ENCODE measurements at places on chromosomes 4 and X.

- DNase-seq = no peak
Observed at GRCh38 chr4:13309751-13310150, 174.4 kb downstream of the RAB28 start.

DNA sequence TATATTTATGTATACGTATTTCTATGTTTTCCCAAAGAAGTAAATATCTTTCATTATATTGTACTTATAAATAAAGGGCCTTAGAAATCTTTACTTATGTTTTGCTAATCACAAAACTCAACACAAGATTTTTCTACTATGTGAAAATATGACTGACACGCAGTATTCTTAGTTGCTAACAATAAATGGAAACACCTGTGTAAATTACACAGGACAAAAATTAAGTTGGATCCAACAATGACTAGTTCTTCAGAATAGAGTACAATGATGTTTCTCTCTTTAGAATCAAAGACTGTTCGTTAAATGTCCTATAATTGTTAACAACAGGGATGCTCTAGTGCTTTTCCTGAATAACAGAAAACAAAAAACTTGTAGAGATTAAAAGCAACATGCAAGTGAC is 96.1 kb downstream of the PPP3CA start:
- DNase-seq = no peak

GRCh38 chrX:48487362-48487798 is 11.4 kb downstream of the FTSJ1 start:
- no peak for DNase-seq

DNA sequence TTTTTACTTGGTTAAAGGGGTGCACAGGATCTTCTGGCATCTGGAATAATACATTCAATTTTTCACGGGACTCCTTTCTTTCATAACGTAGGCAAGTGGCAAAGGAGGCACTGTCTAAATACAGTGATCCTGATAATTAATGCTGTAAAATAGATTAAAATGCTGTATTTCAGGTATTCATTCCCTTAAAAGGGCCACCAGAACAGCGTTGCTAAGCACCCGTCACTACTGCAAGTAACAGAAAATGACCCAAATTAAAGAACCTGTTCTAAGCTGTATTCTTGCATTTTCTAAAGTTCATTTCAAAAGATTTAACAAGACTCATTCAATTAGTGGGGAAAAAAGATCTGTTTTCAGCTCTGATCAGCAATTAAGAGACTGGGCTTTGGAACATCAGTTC is 208.2 kb downstream of the TENM3 start:
- no peak for DNase-seq

- no peak for DNase-seq
Observed at GRCh38 chr4:749698-750666, 44.4 kb downstream of the PCGF3 start.

DNA sequence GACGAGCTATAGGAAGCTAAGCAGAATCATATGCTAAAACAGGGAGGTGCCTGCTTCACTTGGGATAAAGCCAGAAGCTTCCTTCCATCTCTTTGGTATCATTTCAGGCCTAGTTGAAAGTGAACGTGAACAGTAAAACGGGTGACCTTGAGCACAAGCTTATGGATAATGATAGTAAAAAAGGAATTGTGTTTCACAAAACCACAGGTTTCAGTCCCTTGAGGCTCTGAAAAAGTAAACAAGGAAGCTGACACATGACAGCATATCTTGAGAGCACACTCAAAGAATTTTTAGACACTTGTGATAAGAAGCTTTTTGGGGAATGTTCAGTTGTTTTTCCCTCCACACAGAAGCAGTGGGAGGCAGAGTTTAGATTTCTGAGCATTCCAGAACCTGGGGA is 286.1 kb downstream of the DCHS2 start:
- no peak for DNase-seq

DNA sequence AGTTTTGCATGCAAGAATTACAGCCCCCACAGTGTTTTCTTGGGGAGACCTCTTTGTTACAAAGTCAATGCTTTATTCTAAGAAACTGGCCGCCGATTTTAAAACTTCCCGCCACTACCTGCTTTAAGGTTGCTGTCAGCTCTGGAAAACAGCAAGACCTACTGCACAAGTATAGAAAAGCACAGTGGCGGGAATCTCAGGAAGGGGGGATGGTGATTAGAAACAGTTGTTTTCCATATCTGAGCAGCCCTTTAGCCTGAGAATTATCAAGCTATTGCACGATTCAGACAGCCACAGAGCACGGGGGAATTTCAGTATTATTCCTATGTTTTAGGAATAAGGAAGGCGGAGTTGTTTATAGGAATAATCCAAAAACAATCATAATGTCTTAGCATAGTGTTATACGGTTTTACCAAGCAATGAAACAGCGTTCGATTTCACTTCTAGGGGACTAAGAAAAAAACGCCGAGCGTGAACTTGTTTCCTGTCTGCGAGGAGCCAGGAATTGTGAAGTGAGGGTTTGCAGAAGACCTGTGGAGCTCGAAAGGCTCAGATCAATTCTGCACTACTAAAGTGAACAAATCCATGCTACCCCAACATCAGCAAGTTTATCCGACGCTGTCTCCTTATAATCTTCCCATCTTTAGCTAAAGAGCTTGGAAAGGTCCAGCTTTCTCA is 81.3 kb downstream of the HMGN5 start:
- DNase-seq = no peak

Measured in NCI-H2081 treated with DMSO at 0.1 percent for 48 hours (cell line).